Activated naive CD4-positive, alpha-beta T cell treated with anti-CD3 and anti-CD28 coated beads, Interleukin-2, amount 10 ng/mL, durations not matched to agents 7 days and 5 days (primary cell): ENCODE measurements at places on chromosomes 12 and 14.

GRCh38 chr12:107779077-107779831 is 4.8 kb downstream of the ASCL4 start:
- no peak for DNase-seq

GRCh38 chr12:54411391-54412241 is 7.5 kb downstream of the ITGA5 start:
- peak; percentile 80 for DNase-seq

DNA sequence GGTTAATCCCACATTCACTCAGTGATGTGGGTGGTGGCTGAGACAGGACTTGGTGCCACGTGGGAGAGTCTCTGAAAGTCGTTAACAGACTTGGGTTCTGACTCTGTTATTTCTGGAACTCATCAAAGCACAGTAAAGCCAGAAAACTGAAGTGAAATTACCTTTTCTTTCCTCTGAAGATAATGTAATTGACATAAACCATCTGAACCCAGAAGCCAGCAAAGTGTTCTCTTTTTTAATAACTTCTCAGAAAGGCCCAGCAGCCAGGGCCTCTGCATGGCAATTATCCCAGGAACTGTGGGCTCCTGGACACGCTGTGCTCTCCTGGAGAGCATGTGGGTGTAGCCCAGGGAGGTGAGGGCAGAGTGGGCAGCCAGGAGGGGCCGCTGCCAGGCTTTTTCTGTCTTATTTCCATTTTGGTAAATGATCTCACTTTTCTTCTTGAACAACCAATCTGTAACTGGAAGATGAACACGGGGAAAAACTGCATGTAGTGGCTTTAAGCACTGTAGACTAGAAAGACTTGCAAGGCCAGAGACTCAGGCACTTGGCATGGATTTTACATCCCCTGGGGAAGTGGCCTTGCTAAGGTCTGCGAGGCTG is 444.1 kb upstream of the TMEM132C start:
- DNase-seq, result no peak

DNA sequence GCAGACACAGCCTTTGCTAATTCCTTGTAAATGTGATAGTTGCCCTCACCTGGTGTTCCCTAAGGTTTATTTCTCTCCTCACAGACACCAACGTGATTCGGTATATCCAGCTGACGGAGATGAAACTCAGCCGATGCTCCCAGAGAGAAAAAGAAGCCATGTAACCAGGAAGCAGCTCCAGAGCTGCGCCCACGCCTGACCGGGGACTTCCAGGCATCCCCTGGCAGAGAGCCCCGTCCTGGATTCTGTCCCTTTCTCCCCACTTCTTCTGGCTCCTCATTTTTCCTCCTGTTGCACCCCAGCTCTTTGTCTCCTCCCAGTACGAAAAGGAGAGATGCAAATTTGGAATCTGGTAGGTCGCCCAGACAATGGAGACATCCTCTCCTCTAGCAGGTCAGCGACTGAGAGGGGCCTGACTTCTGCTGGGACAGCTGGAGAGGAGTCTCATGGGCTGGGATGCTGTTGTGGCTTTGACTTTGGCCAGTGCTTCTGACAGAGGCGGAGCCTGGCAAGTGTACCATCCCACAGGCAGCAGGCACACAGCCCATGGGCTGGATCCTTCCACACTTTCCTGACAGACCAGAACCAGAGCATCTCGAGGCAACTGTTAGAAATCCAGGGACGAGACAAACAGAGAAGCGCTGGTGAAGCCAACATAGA is 29.4 kb downstream of the TTC9 start:
- DNase-seq, result no peak

GRCh38 chr14:98944989-98945388 is 327.0 kb downstream of the BCL11B start:
- DNase-seq, result no peak

- DNase-seq, result no peak
These were observed 53.6 kb downstream of the EIF2S3B start for GRCh38 chr12:10559244-10559643.

DNA sequence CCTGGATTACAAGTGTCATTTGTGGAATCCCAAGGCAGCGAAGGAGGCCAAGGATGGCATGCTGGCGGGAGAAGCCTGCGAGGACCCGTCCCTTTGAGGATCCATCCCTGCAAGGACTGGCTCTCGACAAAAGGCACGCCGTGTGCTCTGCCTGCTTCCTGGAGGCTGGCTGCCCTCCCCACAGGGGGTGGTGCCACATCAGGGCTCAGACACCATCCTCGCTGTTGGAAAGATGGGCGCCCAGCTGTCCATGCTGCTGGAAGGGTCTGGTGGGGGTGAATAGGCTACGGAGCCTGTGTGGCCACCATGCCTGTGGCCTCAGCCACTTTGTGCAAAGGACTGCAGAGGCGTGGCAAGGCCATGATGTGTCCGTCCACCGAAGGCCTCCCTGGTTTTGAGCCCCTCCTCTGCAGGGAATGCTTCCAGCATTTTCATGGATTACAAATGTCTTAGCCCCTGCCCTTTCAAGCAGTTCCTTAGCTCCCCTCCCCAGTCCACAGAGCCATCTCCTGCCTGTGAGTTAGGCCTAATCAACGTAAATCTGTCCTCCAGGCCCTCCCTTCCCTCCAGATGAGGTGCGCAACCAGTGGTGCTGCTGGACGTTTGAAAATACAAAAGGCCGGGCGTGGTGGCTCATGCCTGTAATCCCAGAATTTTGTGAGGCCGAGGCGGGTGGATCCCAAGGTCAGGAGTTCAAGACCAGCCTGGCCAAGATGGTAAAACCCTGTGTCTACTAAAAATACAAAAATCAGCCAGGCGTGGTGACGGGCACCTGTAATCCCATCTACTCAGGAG is 22.1 kb downstream of the ZBTB42 start:
- no peak for DNase-seq

DNA sequence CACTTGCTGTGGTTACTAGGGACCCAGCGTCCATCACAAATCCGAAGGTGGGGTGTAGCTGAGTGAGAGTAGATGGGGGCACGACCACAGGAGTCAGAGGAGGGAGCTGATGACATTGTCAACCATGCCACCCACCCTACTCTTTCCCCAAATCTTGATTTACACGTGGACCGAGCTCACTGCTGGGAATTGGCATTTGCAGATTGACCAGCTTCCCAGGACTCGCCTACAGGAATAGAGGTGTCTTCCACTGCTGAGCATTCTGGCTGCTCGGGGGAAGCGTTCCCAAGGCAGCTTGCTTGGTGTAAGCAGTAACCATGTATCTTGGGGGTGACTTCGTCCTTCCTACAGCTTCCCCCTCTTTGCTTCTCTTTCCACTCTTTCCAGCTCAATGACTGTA is 353 bp upstream of the PTPRR start:
- DNase-seq, result no peak

GRCh38 chr12:47779943-47780504 is 7.0 kb downstream of the SLC48A1 start:
- DNase-seq, result no peak

DNA sequence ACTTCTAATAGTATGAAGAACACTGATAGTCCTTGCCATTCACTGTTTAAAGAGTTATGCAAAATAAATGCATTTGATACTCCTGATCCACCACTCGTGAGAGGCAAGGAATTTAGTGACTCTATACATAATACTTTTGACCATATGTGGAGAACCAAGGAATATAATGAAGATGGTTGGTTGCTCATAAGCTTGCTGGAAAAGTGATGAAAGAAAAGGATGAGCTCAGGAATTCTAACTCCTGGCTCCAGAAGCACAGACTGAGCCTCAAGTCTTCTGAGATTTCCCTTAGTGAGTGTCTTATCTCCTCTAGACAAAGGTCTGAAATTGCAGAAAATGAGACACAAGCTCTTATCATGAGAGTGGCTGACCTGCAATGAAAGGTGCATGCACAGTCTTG is 57.1 kb upstream of the KRAS start:
- DNase-seq, result no peak

GRCh38 chr14:69673104-69673503 is 61.7 kb downstream of the SUSD6 start:
- peak; percentile 42 for DNase-seq

- DNase-seq, result no peak
These were observed 18.4 kb downstream of the CMKLR1 start for GRCh38 chr12:108320507-108321293.

DNA sequence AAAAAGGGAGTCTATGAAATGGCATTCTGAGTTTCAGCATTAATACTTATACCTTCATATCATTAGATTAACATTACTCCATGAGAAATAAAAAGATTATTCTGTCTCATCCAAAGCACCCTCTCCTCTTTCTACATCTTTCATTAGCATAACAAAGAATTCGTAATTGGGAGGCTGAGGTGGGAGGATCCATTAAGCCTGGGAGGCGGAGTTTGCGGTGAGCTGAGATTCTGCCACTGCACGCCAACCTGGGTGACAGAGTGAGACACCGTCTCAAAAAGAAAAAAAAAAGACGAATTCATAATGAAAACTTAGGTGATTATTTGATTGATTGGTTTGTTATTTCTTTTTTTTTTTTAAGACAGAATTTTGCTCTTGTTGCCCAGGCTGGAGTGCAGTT is 1.8 kb upstream of the CDK17 start:
- DNase-seq, result no peak

GRCh38 chr14:50035214-50035613 is 81.2 kb downstream of the VCPKMT start:
- DNase-seq, result no peak

DNA sequence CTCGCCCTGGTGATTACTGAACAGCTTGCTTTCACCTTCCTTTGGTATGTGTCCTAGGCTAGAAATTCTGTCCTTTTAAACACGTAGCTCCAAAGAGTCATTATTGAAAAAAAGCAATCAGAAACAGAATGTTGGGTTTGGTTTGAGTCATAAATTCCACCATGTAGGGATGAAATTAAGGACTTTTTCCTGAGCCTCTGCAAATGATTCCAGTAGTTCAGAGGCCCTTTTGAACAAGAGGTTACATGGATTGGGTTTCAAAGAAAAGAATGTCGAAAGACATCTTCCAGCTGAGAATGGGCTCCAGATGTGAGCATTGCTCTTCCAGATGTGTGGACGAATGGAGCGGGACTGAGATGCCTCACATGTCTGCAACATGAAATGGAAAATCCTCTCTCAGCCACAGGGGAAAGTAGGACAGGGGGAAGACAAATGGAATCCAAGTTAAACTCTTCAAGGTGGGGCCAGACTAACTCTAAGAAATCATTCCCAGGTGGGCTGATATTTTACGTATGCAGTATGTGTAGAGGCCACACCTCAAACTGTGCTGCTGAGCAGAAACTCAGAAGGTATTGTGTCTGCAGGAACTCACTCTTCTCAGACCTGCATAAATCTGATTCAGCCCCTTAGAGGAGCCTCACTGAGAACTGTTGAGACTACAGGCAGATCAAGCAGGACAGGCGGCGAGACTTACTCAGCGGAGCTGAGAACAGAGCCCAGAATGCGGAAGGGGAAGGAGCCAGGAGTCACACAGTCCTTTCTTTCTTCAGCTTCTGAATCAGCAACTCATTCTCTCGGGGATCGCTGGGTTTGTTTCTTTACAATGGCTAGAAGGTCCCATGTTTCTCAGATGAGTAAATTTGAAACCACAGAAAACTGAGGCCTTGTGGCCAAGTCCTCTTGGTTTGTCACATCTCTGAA is 23.3 kb upstream of the EMP1 start:
- no peak for DNase-seq

GRCh38 chr14:64294672-64295413 is 672 bp upstream of the ESR2 start:
- DNase-seq, result peak; percentile 91

- DNase-seq, result no peak
These were observed 4.0 kb downstream of the VPS37B start for GRCh38 chr12:122891661-122892525.

DNA sequence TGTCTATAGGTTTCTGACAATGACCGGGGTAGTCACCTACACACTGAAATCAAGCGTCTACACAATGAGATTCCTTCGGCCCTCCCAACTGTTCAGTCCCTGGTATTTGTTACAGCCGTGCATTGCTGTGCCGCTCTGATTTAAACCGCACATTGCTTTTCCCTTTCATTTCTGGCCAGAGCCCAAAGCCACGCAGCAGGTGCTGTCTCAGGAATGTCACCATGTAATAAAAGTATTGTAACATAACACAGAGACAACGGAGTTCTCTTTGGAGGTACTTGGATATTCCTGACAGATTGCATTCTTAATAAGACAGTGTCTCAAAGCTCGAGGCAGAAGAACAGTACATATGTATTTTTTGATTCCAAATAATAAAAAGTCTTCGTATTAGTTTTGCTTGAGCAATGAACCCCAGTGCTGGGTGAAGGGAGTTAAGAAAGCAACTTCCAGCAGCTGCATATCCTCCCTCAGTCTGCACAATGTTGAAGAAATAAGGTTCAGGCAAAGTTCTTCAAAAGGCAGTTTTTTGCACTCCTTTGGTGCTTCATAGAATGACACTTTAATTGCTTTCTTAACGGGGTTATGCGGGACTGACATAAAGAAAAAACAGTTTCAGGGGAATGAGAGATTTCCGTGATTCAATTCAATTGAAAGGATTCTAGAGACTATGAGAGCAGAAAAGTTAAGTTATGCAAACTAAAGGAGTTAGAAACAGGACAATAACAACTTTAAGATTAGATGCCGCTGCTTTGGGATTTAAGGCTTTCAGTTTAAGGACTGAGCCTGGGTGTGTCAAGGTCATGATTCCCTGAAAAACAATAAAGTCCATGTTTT is 288.7 kb upstream of the FLRT2 start:
- no peak for DNase-seq

GRCh38 chr12:52120951-52121823 is 41.7 kb downstream of the SMIM41 start:
- no peak for DNase-seq

- no peak for DNase-seq
These were observed 423.9 kb downstream of the SOX5 start for GRCh38 chr12:23525450-23526072.

- no peak for DNase-seq
These were observed 17.7 kb downstream of the SLC4A8 start for GRCh38 chr12:51442324-51442723.

DNA sequence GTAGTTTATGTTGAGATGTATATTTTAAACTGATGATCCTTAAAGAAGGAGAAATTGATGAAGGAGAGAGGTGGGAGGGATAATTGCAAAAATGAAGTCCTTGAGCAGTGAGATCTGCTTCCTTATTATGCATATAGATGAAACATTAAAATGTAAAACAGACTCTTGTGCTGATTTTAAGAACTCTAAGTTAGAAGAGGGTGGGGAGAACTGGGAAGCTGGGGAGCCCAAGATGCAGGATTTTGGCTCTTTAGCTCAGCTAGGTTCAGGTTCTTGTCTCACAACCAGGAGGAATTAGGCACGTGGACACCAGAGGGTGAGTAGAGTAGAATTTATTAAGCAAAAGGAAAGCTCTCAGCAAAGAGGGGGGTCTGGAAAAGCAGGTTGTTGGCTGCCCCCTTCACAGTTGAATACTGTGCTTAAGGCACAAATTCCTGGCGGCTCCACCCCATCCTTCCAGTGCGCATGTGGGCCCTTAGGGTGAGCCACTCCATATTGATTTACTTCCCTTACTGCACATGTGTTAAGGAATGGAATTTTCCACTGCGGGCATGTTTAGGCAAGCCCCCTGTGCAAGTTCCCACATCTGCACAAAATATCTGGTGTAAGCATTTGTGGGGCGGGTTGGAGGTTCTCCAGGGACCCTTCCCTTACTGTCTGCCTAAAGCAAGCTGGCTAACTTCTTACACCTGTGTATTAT is 141.9 kb downstream of the BICD1 start:
- no peak for DNase-seq

GRCh38 chr14:105933238-105933637 is 406.9 kb downstream of the TMEM121 start:
- peak; percentile 9 for DNase-seq
